ENCODE measurements at places on chromosomes 3 and 15. TPM values are rescaled to one million over a fixed set of nuclear protein-coding genes. Genes with fewer than 3 reads are reported as not detected.

The FAM227B gene
- total RNA-seq: 3.4 TPM

The ZNF660 gene
- 1.5 TPM for total RNA-seq

The IL17RE gene
- total RNA-seq: 3.9 TPM

The NCK1 gene
- total RNA-seq: 20.3 TPM

The ZMAT3 gene
- total RNA-seq: 5.0 TPM

The CYP1A2 gene
- total RNA-seq: not detected
